ENCODE measurements at places on chromosomes 12 and 14.

DNA sequence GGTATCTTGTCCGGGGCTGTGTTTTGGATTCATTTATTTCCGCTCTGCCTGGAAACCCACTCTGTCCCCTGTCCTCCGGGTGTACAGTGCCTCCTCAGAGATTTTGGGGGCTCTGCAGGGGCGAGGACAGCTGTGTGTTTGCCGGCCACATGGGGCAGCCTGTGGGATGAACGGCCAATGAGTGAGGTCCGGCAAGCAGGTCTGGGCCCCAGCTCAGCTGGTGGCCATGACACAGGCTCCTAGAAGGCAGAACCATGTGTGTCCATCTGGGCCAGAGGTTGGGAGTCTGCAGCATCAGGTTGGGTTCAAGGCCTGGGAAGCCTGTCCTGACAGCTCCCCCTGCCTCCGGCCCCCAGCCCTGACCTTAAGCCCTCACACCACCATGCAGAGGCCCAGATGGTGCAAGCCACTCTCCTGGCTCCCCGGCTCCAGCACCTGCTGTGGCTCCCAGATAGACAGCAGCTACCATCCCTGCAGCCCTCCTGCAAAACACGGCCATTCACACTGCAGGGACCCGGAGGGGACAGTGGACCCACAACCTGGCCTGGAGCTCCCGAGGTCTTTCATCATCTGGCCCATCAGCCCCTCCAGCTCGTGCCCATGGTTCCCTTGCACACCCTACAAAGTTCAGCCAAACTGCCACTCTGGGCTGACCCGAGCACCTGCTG is 220.1 kb upstream of the C14orf180 start:
- DNase-seq = no peak

GRCh38 chr14:36254020-36254624 is 66.3 kb downstream of the MBIP start:
- DNase-seq = no peak

DNA sequence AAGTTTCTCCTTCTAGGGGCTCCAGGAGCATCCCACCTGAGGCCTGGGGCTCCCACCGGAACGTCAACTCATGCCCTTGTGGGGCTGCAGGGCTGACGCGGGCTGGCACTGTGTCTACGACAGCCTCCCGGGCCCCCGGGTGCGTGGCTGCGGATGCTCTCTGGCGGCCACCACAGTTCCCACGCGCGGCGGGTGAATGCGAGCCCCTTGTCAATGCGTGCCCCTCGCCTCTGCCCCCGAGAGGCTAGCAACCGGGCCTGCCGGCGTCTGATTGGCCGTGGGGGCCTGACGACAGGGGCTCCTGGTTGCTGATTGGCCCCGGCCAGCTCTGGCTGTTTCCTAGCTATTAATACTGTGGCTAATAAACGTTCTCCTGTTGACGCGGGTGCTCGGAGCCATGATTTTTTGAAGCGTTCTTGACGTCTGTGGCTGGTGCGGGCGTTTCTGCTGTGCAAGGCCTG is 1.8 kb upstream of the MEG3 start:
- DNase-seq = no peak

GRCh38 chr14:36975834-36976233 is 196.6 kb downstream of the SLC25A21 start:
- DNase-seq = no peak

DNA sequence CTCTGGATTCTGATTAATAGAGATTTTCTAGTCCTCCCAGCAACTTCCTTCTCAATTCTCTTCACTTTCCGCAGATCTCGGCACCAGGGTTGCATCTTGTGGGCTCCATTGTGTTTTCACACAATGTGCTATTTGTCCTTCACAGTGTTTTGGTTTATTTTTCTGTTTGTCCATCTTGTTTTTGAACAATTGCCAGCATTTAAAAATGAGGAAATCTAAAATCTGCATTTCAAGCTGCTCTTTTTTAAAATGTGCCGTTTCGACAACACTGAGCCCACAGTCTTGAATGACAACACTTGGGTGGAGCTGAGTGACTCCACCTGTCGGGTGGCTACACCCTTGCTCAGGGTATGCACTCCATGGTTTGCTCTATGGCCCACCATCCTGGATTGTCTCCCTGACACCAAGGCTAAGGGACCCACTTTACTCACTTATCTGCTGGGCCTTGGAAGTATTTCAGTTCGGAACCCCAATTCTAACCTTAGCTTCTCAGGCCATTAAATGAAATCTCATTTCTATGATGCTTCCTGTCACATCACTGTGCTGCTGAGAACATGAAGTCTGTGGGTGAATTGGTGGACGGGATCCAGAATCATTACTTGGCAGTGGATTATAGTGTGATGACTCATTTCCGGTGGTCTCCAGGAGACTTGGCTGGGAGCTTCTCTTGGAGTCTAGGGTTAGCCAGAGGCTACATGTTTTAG is 3.4 kb upstream of the MYRFL start:
- no peak for DNase-seq

- no peak for DNase-seq
Observed at GRCh38 chr12:4449851-4450221, 4.2 kb upstream of the FGF6 start.

- no peak for DNase-seq
Observed at GRCh38 chr14:51821822-51822221, 38.6 kb upstream of the GNG2 start.

- DNase-seq = no peak
Observed at GRCh38 chr12:3313675-3314663, 177.0 kb upstream of the PRMT8 start.

DNA sequence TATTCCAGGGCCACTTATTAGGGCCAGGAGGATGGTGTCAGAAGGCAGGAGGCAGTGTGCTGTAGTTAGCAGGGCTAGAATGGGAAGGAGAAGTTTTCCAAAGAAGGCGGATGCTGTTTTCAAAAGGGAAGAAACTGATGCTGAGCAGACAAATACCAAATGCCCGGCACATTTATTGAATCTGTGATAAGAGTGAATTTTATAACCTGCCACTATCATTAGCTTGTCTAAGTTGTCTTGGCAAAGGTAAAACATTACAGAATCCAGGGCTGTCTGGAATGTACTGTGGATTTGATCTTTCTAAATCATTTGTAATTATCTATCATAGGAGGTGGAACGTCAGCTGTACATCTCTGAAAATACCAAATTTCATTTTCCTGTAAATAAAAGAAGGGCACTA is 40.8 kb downstream of the NDUFA12 start:
- DNase-seq = no peak

- no peak for DNase-seq
Observed at GRCh38 chr12:56479625-56480024, 8.3 kb downstream of the GLS2 start.

DNA sequence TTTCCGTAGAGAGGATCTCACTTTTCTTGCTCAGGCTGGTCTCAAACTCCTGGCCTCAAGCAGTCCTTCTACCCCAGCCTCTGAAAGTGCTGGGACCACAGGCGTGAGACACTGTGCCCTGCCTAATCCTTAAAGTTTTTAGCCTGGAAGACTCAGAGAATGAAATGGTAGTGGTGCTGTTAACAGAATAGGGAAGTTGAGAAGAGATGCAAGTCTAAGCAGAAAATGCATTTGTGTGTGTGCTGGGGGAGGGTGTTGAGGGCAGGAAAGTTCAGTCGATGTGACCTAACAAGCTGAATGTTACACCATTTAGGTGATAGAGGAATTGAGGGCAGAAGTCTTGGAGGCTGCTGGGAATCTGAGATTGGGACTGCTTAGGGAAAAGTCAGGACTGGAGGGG is 6.9 kb upstream of the TUBA1A start:
- DNase-seq = no peak

- DNase-seq = no peak
Observed at GRCh38 chr12:57764662-57765002, 2.2 kb downstream of the CYP27B1 start.

- DNase-seq = no peak
Observed at GRCh38 chr12:120972870-120973543, 5.3 kb upstream of the HNF1A start.

DNA sequence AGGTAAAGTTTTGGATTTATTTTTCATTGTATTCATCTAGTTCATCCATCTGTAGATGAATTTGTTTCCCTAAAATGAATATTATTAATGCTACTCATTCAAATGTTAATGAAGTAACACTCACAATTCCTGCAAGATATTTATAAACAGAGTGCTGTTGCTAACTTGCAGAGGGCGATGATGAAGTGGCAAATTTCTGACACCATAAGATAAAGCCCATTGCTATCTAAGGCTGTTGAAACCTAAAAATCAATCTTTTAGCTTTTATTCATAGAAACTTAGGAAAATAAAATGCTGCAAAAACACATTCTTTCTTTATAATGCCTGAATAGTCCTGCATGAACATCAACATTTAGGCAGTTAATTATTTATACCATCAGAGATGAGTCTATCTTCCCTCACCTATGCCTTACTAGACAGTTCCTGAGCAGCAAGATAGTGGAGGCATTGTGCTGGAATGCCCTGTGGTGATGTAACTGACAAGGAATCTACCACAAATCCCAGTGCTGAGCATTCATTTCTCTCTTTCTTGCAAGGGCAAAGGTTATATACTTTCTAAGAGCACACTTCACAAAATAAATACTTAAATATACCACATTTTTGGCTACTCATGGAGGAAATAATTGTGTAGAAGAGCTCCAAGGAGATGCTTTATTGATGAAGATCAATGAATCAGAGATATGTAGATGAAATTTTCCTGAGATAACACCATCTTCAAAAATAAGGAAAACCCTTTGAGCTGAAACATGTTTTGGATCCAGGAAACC is 57.6 kb downstream of the LMNTD1 start:
- no peak for DNase-seq

- DNase-seq = no peak
Observed at GRCh38 chr14:67444395-67444794, 32.4 kb upstream of the PLEK2 start.

DNA sequence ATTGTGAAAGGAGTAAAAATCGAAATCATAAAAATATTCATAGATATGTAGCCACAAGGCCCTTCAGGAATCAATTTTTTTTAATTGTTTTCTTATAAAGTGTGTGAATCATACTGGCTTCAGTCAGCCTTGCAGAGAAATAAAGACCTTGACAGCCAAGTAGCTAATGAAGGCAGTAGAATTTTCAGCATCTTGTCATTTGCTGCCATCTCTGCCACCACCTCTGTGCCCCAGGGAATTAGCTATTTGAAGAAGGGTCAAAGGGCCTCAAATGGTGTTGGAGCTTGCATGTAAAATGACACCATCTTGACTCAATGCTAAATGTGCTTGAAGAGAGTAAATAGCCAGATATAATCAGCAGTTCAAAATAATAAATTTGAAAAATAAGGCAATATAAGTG is 359.4 kb upstream of the DCN start:
- DNase-seq = no peak

DNA sequence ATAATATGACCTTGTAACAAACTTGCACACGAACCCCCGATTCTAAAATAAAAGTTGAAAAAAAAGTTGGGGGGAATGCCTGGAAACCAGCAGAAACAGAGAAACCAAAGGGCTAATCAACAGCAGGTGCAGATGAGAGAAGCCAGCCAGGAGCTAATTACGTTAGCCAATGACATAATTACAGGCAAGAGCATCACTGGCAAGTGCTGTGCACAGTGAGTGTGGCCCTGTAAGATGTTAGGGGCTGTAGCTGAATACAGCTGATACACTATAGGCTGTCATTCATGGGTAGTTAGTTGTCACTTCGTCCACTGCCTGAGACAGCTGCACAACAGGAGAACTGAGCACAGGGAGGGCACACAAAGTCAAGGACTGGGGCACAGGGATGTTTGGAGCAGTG is 7.3 kb upstream of the FGF23 start:
- no peak for DNase-seq

DNA sequence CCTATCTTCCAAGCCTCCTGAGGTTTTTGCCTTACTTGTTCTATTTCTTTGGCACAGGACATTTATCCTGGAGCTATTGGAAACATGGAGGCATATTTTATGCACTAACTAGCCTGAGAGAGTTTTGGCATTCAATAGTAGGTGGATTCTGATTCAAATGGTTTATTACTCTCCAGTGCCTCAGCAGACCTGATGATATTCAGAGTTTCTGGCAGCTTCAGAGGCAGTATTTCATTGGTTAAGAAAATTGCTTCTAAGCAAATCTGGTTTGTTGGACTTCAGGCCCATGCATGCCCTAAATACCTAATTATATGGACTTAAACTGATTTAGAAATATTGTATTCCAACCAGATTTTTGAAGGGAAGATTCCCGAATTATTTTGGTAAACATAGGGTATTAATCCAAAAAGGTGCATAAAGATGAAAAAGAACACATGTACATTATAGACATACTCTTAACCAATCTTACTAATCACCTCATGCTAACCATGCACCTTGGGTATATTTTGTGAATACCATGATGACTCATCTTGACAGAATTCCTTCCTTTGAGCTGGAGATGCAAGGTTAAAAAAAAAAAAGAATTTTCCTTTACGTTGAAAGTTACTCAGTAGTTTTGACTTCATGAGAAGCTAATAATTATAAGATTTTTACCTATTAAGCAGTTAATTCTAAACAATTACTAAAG is 44.3 kb upstream of the KTN1 start:
- DNase-seq = no peak

GRCh38 chr12:49331380-49332222 is 5.4 kb downstream of the C1QL4 start:
- no peak for DNase-seq

DNA sequence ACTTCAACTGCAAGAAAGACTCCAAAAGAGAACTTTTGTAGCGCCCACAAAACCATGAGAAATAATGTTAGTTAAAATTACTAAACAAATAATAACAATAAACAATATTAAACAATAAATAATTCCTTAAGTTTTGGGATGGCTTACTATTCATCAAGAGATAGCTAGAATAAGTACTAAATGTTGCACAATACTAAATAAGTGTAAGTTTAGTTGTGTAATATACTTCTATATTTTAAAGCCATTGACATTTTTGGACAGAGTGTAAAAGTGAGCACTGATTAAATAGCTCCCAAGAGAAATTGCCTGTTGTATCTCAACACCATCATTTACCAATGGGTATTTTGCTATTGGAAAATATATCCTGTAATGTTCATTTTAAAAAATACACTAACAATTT is 166.7 kb downstream of the ALG10 start:
- DNase-seq = no peak

DNA sequence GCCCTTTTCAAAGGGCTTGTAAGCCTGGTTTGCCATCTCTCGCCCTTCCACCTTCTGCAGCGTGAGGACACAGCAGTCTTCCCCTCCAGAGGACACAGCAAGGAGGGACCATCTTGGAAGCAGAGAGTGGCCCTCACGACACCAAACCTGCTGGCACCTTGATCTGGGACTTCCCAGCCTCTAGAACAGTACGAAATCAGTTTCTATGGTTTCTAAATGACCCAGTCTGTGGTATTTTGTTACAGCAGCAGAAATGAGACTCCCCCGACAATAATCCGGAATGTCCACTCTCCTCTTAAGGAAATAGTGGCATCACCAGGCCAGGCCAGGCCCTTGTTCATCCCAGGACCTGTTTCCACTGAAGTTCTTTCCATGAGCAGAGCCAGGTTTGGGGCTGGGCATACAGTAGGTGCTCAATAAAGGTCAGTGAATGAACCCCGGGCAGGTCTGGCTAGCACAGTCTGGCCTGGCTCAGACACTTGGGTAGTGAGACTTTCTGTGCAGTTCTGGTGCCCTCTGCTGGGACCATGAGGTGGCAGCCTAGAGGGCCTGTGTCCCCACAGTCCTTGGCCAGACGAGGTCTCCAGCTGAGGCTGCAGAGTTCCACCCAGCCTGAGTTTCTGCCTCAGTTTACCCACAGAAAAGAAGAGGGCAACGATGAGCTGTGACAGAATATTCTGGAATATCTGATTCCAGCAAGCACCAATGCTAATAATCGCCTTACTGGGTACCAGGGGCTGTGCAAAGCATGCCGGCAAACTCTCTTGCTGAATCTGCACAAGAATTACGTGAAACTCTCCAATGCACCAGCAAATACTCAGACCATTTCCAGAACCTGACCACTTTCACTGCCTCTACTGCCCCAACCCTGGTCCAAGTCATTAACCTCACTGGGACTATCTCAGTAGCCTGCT is 14.0 kb downstream of the ABCB9 start:
- peak; percentile 78 for DNase-seq
